ENCODE measurements at places on chromosomes 6 and 20.
A peak's percentile ranks its signal among the peaks of the same experiment; 100 is the strongest.

DNA sequence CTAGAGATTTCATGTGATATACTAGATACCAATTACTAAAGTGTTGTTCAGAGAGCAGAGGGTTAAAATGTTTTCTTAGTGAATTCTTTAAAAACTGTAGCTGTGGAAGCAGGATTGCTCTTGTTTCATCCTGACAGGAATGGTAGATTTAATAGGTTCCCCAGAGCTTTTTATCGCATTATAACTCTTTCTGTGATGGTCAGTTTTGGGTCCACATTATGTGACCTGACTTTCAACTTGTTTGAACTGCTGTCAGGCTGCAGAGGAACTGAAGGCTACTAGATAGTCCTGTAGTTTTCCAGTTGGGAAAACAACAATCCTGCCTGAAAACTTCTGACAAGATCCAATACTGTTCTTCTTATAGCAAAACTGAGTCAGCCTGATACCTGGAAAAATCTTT, 329.3 kb upstream of the FLRT3 start:
- no peak for DNase-seq

GRCh38 chr6:166998256-166999144, 697 bp upstream of the CEP43 start:
- no peak for DNase-seq

GRCh38 chr6:939526-940252, 246.8 kb upstream of the EXOC2 start:
- no peak for DNase-seq

GRCh38 chr6:2556761-2557160, 194.0 kb downstream of the MYLK4 start:
- DNase-seq = no peak

DNA sequence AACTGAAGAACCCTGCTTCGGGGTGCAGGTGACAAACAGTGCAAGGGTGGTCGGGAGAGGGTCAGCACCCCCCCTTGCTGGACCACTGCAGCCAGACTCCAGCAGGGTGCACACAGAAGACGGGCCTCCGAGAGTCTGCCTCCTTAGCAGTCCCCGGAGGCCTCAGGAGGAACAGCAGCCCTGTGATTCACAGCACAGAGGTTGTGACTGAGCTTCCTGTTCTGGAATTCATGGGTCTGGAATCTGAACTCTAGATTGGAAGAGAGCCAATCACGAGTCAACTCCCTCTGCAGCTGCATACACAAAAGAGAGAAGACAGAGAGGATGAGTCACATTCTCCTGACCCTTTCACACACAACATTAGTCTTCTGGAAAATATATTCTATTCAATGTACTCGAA, 249.0 kb upstream of the OPRM1 start:
- DNase-seq = peak; percentile 31

GRCh38 chr6:139904568-139904967, 530.1 kb upstream of the CITED2 start:
- no peak for DNase-seq

- no peak for DNase-seq
Observed at GRCh38 chr6:158924499-158925455, 75.2 kb downstream of the RSPH3 start.

GRCh38 chr6:128712898-128713297, 170.0 kb upstream of the LAMA2 start:
- no peak for DNase-seq

- DNase-seq = no peak
Observed at GRCh38 chr20:63541371-63541770, 4.2 kb upstream of the PTK6 start.

DNA sequence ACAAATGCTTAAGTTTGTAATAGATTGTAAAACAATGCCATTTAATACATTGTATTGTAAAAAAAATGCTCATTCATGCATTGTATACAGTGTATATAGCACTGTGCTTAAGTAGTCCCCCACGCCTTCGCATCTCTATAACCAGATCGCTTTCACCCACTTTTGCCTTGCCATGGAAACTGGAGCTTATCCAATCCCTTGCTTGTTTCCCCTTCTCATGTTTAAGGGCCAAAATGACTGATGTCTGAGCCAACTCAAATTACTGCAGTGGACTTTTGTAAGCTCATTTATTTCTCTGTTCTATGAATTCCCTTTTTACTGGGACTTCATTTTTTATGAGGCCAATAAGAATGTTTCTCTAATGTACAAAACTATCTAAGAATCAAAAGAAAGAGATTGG, 730.9 kb upstream of the GJE1 start:
- DNase-seq = no peak

- DNase-seq = no peak
Observed at GRCh38 chr6:31270788-31271640, 878 bp downstream of the HLA-C start.

DNA sequence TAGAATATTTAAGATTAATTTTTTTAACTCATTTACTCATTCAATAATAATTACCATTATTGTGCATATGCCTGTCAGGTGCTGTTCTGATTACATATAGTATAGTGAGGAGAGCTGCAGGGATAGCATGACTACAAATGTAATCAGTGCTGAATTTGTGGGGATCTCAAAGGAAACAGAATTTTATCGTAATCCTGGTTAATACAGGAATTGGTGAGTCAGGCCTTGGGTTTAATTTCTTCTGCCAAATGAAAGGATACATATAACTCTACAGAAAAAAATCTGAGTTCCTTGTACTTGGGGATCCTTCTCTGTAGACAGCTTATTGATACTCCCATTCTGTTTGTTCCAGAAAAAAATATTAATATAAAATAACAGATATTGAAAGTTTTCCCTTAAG, 297.2 kb downstream of the GJA1 start:
- no peak for DNase-seq

- no peak for DNase-seq
Observed at GRCh38 chr6:117441824-117442264, 16.1 kb upstream of the ROS1 start.

- DNase-seq = no peak
Observed at GRCh38 chr6:13472976-13473767, 14.2 kb downstream of the GFOD1 start.

Data from T47D (cell line).